Activated CD4-positive, alpha-beta T cell treated with anti-CD3 and anti-CD28 coated beads, Interleukin-2, amount 10 ng/mL, durations not matched to agents 24 days and 14 days (primary cell): ENCODE measurements at places on chromosomes 5 and 9. TPM values are rescaled to one million over a fixed set of nuclear protein-coding genes. Genes with fewer than 3 reads are reported as not detected.
A peak's percentile ranks its signal among the peaks of the same experiment; 100 is the strongest.

ABCA1 gene
- total RNA-seq = 0.31 and 0.56 TPM in 2 replicates

INSL6 gene
- not detected in 2 replicates for total RNA-seq

DNA sequence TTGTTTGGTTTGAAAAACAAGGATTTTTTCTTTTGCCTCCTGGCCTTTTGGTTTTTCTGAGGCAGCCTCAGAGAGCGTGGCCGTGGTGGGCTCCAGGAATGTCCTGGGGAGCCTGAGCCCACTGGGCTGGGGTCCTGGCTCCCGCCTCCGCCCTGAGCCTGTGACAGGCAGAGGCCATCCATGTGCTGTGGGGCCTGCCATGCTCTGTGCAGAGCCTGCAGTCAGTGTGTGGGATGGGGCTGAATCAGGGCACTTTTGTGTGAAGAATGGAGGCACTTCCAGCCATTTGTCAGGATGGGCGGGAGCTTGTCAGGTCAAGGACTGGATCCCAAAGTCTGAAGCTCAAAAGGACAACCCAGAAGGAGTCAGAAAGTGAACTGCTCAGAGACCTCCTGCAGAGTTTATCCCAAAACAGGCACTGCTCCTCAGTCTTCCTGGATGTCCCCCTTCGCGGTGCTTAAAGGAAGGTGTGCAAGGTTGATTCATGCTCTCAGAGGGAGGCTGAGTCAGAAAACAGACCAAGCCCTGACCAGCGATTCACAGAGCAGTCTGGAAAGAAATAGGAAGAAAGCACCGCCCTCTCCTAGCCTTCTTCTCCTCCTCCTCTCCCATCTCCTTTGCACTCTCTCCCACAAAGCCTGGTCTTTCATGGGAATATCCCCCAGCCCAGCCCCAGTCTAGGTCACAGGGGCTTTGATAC is 53.2 kb downstream of the MVB12B start:
- DNase-seq = peak; percentile 49
- H3K4me1 ChIP-seq = peaks cover 7% of the 10 kb centered on the region
- no peak overlapping the region for H3K27ac ChIP-seq

GRCh38 chr9:137303893-137304382 is 1.9 kb upstream of the NRARP start:
- H3K27ac ChIP-seq = peak overlapping the region; percentile 36
- peak overlapping the region; percentile 10 for H3K4me3 ChIP-seq
- H3K36me3 ChIP-seq = peaks cover 3% of the 10 kb centered on the region
- no peak for DNase-seq
- peaks cover 11% of the 10 kb centered on the region for H3K27me3 ChIP-seq

DNA sequence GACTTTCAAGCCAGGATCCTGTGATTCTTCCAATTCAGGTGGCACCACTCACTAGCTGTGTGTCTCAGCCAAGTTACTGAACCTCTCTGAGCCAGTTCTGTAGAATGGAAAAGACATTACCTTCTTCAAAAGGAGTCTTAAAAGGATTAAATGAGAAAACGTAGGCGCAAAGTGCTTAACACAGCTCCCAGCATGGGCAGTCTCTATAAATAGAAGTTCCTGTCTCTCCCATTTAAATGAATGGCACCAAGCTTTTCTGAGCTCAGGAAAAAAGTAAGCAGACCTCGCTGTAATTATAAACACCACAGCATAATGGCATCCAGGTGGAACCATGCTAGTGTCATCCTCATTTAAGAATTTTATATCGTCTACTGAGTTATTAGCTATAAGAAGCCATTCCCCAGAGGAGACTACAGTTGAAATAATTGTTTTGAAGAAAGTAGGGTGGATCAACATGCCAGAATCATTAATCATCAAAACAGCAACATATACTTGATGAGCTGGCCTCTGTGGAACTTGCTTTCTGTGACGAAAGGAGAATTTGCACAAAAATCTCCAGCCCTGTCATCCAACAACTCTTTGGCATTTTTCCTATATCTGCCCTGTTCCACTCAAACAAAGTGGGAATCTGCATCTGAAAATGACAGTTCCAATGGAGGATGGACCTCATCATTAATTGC is 188.9 kb downstream of the SPOCK1 start:
- H3K27me3 ChIP-seq = peaks cover 2% of the 10 kb centered on the region
- no peak overlapping the region for H3K4me3 ChIP-seq
- no peaks in the 10 kb centered on the region for H3K36me3 ChIP-seq
- no peak overlapping the region for H3K27ac ChIP-seq
